ENCODE measurements at places on chromosomes 6 and 20.
A peak's percentile ranks its signal among the peaks of the same experiment; 100 is the strongest.

GRCh38 chr6:24855395-24856245 lies 56.9 kb upstream of the ARMH2 start:
- peak; percentile 48 for DNase-seq

- no peak for DNase-seq
Observed at GRCh38 chr6:24069526-24069925, 56.5 kb upstream of the NRSN1 start.

DNA sequence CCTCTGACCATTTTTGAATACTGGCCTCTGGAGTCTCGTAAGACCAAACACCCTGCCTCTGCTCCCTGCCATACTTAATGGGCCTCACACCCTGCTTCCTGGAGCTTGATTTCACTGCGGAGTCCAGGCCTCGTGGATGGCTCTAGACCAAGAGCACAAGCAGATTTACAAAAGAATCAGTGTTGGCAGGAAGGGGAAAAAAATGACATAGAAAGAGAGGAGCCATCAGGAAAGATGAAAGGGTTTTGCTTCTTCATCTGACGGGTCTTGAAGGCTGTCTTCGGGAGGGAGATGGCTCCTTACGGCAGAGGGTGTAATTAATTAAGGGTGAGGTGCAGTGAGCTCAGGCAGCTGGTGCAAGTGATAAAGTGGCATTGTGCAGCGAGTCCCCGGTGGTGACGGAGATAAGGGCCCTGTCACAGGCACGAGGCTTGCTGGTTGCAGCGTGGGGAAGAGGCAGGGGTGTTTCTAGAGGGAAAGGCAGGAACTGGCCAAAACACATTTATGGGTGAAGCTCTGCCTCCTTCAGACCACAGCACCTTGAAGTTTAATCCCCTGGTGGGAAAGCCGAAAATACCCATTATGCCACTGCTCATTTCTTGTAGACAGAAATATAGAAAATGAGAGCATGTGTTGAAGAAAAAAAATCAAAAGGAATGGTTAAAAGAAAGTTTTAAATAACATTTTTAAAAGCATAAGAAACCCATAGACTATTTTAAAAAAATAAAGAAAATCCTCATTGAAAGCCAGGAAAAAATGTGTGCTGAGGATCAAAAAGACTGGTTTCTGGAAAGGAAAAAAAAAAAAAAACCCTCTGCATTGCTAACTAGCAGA lies 128.6 kb upstream of the LRFN2 start:
- no peak for DNase-seq

- DNase-seq, result no peak
Observed at GRCh38 chr6:28081486-28081751, 1.1 kb downstream of the ZNF165 start.

All from activated T-helper 9 cell treated with anti-CD3 and anti-CD28 coated beads, Interleukin-2, amount 50 U/mL, for 16 hours (primary cell).